Tibial artery (tissue), 4 donors: ENCODE measurements at places on chromosomes 4 and X.

GRCh38 chrX:8196776-8197175 is 25.7 kb upstream of the VCX2 start:
- no peak for DNase-seq

GRCh38 chr4:100574607-100575006 is 56.8 kb upstream of the EMCN start:
- no peak for DNase-seq

DNA sequence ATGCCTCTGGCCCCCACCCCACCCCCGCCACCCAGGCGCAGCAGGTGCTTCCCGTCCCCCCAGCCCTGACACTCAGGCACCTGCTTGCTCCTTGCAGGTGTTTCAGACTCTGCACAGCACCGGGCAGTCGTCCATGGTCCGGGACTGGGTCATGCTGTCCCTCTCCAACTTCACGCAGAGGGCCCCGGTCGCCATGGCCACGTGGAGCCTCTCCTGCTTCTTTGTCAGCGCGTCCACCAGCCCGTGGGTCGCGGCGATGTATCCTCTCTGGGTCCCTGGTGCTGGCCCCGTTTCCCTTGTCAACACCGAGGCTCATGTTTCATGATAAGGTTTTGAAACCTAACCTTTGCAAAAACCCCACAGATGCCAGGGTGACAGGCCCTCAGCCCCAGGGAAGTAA is 10.2 kb upstream of the MSANTD1 start:
- no peak for DNase-seq

DNA sequence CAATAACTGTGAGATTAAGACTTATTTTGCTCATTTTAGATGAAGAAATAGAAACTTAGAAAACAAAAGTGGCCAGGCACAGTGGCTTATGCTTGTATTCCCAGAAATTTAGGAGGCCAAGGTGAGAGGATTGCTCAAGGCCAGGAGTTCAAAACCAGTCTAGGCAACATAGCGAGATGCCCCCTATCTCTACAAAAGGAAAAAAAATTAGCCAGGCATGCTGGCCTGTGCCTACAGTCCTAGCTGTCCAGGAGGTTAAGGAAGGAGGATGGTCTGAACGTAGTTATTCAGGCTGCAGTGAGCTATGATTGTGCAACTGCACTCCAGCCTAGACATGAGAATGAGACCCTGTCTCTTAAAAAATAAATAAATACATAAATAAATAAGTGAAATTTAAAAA is 28.0 kb downstream of the APELA start:
- no peak for DNase-seq

GRCh38 chrX:107716118-107716684 is 59.4 kb downstream of the TSC22D3 start:
- no peak for DNase-seq
